ENCODE measurements at places on chromosomes 7 and 10. TPM values are rescaled to one million over a fixed set of nuclear protein-coding genes. Genes with fewer than 3 reads are reported as not detected.

The CACNB2 gene
- polyA plus RNA-seq, result 0.21 TPM

The ZNF3 gene
- 21.2 TPM for polyA plus RNA-seq

GRCh38 chr7:13794581-13794980, 194.9 kb downstream of the ETV1 start:
- DNase-seq, result no peak

GRCh38 chr7:157323401-157323800, 13.4 kb upstream of the DNAJB6 start:
- no peak for DNase-seq

- DNase-seq, result no peak
These were observed 372.9 kb upstream of the NFE2L3 start for GRCh38 chr7:25779002-25779546.

GRCh38 chr10:78761311-78761781, 307.4 kb upstream of the ZMIZ1 start:
- no peak for DNase-seq

DNA sequence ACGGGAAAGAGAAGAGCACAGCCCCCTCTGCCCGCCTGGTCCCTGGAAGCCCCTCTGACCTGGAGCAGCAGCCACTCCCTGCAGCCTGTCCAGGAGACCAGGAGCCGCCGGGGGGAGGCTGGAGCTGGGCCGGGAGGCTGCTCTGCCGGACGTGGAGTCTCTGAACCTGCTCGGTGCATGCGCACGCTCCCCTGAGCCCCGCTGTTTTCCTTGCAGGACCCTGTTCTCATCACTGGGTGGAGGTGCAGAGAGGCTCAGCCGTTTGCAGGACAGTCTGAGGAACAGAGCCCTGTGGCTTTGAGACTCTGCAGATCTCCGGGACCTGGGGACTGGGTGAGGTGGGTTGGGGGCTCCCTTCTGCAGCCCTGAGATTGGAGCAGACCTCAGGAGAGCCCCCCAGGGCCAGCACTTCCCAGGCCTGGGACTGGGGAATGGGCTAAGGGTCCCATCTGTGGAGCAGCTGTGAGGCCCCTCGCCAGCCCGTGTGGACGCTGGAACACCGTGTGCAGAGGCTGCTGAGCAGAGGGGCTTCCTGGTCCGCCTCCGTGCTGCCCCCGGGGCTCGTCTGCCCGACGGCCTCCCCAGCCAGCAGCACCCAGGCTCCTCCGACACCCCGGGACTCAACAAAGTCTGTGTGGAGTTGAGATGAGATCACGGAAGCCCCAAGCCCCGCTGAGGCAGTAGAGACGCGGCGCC, 48.5 kb upstream of the ADGRA1 start:
- DNase-seq, result no peak

DNA sequence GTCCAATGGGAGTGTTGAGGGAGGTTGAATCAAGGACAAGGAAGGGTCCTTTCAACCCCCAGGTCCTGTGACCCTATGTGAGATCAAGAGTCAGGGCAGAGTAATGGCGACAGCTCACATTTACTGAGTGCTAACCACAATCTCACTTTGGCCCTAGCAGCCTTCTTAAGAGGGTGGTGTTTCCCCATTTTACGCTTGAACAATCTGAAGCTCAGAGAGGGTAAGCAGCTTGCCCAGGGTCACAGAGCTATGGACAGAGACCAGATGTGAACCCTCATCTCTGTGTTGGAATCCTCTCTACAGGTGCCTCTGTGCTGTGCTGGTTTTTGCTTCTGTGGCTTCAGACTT, 102.0 kb downstream of the GRK5 start:
- DNase-seq, result peak; percentile 28

- DNase-seq, result no peak
These were observed 16.9 kb downstream of the TCAF1 start for GRCh38 chr7:143884969-143885559.

DNA sequence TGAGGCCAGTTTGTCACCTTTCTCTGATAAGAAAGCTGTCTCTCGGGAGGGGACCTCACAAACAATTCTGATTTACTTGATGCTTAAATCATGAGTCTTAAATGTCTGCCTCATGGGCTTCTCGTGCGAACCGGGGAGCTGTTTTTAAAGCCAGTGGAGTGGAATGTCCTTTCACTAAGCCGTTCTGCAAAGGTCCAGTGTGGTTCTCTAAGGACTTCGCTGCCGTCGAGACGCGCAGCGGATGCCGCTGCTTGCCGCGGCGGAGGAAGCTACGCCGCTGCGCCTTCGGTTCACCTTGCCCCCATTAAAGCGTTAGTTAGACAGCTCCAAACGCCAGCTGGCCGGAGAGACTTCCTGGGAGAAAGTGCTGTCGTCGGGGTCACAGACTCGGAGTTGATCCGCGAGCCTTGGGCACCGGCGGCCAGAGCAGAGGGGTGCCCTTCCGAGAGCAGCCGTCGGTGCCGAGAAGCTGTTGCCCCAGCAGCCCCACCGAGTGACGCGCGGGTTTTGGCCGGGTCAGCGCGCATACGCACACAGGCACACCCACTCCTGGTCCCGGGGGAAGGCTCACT, 1.3 kb upstream of the HMX3 start:
- DNase-seq, result no peak

All from immature natural killer cell (primary cell).